ENCODE measurements at places on chromosomes 5 and 9.

- no peak for DNase-seq
Measured at GRCh38 chr9:107102011-107102410, 181.1 kb upstream of the RAD23B start.

DNA sequence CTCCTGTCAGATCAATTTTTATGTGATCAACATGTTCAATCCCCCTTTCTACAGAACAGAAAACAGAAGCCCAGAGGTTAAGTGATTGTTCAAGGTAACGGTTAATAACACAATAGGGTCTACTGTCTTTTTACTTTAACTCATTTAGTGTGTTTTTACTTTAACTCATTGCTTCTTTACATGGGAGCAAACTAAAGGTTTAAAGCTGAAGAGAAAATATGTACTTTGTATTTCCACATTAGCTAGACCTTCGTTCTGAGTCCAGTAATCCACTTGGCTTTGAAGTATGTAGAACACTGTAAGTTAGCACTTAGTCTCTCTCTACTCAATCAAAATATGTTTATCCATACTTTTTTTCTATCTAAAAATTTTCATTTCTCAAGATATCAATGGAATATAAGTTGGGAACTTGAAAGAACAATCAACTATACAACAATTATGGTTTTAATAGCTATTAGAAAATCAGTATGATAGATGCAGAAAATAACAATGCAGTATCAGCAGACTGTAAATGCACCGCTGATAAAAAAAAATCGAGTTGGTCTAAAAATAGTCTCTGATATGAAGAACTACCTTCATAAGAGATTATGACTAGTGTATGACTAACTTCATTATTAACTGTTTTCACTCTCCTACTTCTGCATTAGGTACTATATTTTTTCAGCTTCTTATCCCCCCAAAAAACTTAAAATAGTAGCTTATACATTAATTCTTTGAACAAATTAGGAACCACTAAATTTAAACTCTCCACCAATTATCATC is 20.6 kb downstream of the PGGT1B start:
- DNase-seq, result no peak

GRCh38 chr5:125654392-125654791 is 768.8 kb upstream of the GRAMD2B start:
- DNase-seq, result no peak

- DNase-seq, result no peak
Measured at GRCh38 chr5:142911170-142911569, 141.0 kb downstream of the ARHGAP26 start.

DNA sequence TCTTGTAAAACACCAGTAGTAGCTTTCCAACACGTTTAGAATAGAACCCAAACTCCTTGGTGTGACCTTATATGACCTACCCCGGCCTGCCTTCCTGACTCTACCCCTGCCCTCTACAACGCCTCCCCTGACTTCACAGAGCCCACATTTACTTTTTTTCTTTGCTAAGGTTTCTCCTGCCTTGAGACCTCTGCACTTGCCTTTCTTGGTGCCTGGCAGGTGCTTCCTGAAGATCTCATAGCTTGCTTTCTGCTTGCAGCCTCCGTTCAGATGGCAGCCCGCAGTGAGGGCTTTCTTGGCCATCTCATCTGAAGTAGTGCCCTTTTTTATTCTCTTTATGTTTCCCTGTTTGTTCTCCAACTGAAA is 24.3 kb downstream of the NUP214 start:
- DNase-seq, result no peak

- no peak for DNase-seq
Measured at GRCh38 chr9:16918920-16919319, 48.5 kb upstream of the BNC2 start.

Measured in DND-41 (cell line).